Stomach (tissue), 19 donors: ENCODE measurements at places on chromosomes 3 and 15. TPM values are rescaled to one million over a fixed set of nuclear protein-coding genes. Genes with fewer than 3 reads are reported as not detected.

LNP1 gene
- not detected for total RNA-seq

DNA sequence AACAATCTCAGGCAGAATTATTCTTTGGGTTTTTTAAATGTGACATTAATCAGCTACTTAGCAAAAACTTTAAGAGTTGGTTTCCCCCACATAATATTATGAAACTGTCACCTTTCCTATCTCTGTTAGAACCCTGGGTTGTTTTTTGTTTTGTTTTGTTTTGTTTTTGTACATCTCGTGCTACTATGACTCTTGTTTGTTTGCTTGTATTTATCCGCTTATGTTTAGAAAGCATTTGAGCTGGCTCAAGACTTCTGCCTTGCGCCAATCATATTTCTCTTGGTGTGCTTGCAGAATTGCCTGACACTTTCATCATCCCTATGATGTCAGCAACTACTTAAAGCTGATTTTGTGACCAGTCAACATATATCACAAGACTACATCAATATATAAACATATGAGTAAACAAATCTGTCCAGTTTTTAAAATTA lies 116.9 kb downstream of the DCLK3 start:
- H3K4me3 ChIP-seq, result no peak overlapping the region
- no peaks in the 10 kb centered on the region for H3K27me3 ChIP-seq
- no peak for DNase-seq
- no peak overlapping the region for H3K27ac ChIP-seq

DNA sequence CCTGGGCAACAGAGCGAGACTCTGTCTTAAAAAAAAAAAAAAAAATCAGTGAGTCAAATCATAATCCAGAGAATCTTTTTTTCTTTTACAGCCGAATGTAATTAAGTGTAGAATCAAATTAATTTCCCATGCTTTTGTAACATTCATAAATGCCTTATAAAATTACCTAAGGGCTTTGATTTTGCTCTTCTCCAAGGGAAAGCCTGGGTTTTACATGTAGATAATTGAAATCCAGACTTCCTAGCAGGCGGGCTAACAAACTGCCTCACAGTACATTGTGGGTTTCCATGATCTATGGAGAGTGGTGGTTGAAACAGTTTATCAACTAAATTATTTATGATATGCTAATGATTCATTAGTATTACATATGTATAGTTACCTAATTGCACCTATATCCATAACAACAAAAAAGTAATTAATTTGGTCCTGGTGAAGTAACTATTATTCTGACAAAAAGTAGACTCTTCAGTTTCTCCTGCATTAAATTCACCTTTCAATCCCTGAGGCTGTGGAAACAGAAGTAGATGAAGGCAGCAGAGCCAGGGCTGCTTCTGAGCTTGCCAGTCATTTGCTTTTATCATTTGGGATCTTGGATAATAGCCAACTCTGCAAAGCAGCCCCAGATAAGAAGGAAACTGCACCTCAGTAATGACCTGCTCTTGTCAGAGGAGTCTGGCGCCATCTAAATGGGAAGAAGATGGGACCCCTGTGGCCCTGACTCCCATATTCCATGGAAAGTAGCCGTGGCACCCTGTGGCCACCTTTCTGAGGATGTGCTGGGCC lies 9.5 kb downstream of the CCR9 start:
- H3K4me3 ChIP-seq, result no peak overlapping the region
- H3K36me3 ChIP-seq, result no peaks in the 10 kb centered on the region
- peaks cover 15% of the 10 kb centered on the region for H3K4me1 ChIP-seq
- no peak for DNase-seq
- H3K27me3 ChIP-seq, result no peaks in the 10 kb centered on the region
- H3K27ac ChIP-seq, result no peak overlapping the region

DNA sequence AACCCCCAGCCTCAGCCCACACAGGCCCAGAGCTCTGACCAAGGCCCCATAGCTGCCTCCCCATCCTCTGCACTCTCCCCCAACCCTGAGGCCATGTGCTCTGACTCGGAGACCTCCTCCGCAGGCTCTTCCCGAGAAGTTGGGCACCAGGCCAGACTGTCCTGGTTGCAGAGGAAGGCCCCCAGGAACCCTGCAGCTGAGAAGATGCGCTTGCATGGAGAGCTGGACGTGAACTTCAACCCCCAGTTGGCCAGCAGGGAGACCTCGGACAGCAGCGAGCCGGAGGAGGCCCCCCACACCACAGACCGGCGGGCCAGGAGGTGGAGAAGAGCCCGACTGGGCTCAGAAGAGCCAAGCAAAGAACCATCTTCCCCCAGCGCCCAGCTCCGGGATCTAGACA lies 119.5 kb upstream of the EIF1B start:
- no peak overlapping the region for H3K27ac ChIP-seq
- DNase-seq, result no peak
- H3K36me3 ChIP-seq, result peaks cover 10% of the 10 kb centered on the region
- H3K4me1 ChIP-seq, result no peaks in the 10 kb centered on the region
- no peaks in the 10 kb centered on the region for H3K27me3 ChIP-seq
- no peak overlapping the region for H3K4me3 ChIP-seq

DNA sequence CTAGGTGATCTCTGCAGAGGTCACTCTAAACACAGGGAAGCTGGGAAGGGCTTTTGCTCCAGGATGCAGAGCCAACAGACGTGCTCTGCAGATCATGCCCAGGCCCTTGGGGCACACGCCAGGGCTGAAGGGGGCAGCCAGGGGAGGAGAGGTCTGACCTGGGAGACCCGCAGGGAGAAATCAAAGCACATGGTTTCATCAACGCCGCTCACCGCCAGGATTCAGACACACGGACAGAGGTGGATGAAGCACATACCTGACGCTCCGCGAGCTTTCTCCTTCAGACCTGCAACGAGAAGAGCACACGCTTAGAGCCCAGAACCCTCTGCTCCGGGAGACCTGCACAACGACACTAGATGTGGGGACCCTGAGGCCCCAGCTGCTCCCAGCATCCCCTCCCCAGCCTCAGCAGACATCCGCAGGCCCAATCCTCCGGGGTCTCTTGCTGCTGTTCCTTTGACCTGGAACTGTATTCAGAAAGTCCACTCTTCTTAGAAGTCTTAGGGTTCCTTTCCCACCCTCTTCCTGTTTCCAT lies 90.7 kb upstream of the IQSEC1 start:
- H3K27ac ChIP-seq, result no peak overlapping the region
- H3K36me3 ChIP-seq, result no peaks in the 10 kb centered on the region
- no peak overlapping the region for H3K4me3 ChIP-seq
- DNase-seq, result no peak

GRCh38 chr15:81843226-81843625 lies 202.6 kb downstream of the MEX3B start:
- H3K27me3 ChIP-seq, result no peaks in the 10 kb centered on the region
- H3K4me1 ChIP-seq, result no peaks in the 10 kb centered on the region
- H3K27ac ChIP-seq, result no peak overlapping the region
- H3K4me3 ChIP-seq, result no peak overlapping the region

- H3K4me1 ChIP-seq, result peaks cover under 1% of the 10 kb centered on the region
- no peaks in the 10 kb centered on the region for H3K36me3 ChIP-seq
- H3K27ac ChIP-seq, result no peak overlapping the region
Measured at GRCh38 chr3:45626096-45626887, 31.7 kb downstream of the LIMD1 start.

- peaks cover 29% of the 10 kb centered on the region for H3K36me3 ChIP-seq
- H3K27ac ChIP-seq, result no peak overlapping the region
- H3K4me3 ChIP-seq, result no peak overlapping the region
- no peaks in the 10 kb centered on the region for H3K27me3 ChIP-seq
- DNase-seq, result no peak
- H3K4me1 ChIP-seq, result peaks cover 48% of the 10 kb centered on the region
Measured at GRCh38 chr15:99137111-99137546, 32.2 kb downstream of the SYNM start.

DNA sequence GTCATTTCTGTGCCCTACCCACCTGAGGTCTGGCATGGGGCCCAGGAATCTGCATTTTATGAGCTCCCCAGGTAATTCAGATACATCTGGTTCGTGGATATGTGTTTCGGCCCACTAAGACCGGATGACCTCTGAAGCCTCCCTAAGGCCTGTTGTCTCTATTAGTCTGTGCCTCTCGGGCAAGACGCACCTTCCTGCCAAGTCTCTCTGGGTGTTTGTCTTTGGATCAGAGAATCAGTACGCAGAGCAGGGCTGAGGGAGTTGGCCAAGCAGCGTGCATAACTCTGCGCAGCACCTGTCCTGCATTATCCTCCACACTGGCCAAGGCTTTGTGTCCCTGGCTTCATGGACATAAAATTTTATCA lies 181.0 kb downstream of the THSD4 start:
- H3K36me3 ChIP-seq, result no peaks in the 10 kb centered on the region
- H3K4me1 ChIP-seq, result no peaks in the 10 kb centered on the region
- no peak overlapping the region for H3K27ac ChIP-seq
- H3K27me3 ChIP-seq, result no peaks in the 10 kb centered on the region
- DNase-seq, result no peak
